ENCODE measurements at places on chromosomes 5 and 9.

- DNase-seq = no peak
Measured at GRCh38 chr9:125467116-125467740, 205.6 kb downstream of the GAPVD1 start.

DNA sequence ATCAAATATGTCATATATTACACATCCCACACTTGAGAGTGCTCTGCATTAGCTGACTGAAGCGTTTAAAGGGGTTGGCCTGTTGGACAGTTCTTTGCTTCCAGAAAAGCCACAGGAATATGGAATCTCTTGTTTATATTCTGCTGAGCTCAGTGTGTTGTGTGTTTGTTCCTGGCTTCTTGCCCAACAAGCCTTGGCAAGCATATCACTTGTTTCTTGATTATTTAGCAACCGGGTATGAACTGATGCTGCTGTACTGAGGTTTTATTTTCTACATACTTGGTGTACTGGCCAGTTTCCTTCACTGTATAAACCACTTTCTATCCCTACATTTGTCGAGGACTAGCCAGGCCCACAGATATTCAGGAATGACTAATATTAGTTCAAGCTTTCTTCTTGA is 378.9 kb downstream of the KCTD16 start:
- peak; percentile 37 for DNase-seq

GRCh38 chr5:66249920-66250319 is 105.8 kb downstream of the SREK1 start:
- no peak for DNase-seq

- DNase-seq = no peak
Measured at GRCh38 chr9:110874963-110875674, 163.2 kb downstream of the LPAR1 start.

DNA sequence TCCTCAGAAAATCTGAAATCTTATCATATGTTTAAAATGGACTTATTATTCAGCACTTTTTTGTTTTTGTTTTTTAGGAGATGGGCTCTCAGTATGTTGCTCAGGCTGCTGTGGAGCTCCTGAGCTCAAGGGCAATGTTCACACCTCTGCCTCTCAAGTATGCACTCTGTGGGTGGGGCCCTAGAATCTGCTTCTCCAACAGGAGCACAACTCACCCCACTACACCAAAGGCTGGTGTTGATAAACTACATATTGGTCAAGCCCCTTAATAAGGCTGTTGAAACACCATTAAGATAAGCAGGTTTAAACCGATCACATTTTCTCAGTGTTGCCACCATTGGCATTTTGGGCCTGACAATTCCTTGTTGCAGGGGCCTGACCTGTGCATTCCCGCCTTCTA is 131.6 kb downstream of the FANCC start:
- DNase-seq = no peak

GRCh38 chr5:150489360-150490295 is 18.3 kb upstream of the NDST1 start:
- no peak for DNase-seq

DNA sequence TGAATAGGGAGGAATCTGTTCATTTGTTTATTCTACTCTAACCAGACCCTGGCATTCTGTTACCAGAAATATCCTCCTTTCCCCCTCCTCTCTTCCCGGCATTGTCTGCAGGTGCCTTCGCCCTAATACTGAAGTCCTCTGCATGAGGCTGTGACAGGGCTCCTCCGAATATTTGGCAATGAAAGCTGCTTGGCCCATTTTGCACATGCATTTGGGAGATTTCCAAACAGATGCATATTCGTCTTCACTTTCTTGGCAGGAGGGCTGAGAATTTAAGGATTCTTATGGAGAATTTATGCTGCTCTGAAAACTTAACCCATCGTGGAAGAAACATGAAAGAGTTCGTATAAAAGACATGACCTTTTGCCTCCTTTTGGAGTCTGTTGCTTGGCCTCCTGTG is 484.0 kb downstream of the ZNF608 start:
- DNase-seq = no peak

DNA sequence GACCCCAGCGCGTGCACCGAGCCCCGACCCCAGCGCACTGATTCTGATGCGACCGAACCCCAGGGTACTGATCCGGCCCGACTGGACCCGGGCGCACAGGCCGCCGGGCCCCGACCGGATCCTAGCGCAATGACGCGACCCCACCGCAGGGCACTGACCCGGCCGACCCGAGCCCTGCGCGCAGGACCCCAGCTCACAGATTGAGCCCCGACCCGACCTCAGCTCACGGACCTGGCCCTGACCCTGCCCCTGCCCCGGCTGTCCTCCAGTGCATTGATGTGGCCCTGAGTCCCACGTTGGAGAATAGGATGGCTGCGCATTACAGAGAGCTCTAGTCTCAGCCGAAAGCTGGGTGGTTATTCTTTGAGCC is 438 bp downstream of the TRIP13 start:
- no peak for DNase-seq

DNA sequence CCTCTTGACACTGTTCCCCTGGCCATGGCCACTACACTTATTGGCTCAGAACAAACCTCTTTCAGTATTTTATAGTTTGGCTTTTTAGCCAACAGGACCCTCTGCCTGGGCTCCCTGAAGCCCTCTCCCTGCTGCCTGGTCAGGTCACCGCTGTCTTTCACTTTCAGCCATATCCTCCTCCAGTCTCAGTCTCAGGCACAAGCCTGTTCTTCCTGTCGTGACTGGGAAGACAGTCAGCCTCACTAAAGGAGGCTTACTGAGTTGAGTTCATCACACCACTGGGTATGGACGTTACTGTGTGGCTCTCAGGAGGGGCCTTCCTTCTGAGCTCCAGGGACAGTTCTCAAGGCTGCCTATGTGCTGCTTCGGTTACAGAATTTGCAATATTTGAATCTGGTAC is 2.0 kb downstream of the QSOX2 start:
- DNase-seq = no peak

Measured in NCI-H774 (cell line).